ENCODE measurements at places on chromosomes 6 and 20.

DNA sequence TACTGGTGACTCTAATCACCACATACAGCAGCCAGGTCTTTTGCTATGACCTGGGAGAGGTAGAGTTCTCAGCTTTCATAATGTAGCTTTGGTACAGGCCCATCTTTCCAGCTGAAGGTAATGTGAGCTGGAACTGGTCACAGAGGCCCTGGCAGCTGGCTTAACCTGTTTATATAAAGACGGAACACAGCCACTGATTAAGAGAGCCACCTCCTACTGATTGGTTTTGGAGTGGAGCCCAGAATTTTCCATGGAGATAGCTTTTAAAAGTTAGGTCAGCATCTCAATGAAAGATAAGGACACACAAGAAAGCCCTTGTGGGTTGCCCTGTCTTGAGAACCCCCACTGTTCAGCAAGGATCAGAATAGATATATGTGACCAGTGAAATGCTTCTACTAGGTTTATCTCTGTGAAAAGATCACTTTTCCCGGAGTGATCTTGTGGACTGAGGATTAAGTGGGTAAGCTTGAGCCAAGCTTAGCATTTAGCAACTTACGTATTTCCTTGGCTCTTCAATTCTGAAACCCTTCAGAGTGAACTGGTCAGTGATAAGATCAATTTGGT, 213.7 kb upstream of the CITED2 start:
- no peak for DNase-seq

DNA sequence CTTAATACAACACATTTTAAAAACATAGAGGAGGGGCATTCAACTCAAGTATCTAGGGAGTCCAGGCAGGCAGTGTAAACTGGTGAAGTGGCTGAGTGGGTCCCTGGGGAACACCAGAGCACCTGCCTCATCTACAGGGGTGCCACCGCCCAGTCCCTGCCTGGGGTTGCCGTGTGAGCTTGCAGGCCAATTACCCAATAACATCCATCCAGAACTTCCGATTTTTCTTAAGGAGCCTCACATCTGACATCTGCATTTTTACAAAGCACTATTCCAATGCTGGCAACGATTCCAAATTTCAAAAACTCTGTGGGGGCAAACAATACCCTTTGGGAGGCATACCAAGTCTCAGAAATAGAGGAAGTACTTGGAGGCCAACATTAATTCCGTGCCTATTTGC, 288.4 kb upstream of the TSHZ2 start:
- no peak for DNase-seq

DNA sequence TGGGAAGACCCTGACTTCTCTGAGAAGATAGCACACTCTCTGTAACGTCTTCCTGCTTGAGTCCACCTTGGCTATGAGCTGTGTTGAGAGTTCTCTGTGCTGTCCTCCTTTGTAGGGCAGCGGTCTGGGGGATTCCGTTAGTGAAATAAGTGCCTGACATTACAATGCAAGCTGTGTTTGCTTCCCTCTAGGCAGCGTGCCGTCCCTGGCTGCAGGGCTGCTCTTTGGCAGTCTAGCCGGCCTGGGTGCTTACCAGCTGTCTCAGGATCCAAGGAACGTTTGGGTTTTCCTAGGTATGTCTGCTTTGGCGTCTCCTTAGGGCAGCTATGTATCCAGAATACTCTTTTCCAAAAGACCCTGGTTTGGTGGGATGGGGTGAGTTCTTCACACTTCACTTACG, 2.8 kb downstream of the TMEM14C start:
- DNase-seq, result no peak

DNA sequence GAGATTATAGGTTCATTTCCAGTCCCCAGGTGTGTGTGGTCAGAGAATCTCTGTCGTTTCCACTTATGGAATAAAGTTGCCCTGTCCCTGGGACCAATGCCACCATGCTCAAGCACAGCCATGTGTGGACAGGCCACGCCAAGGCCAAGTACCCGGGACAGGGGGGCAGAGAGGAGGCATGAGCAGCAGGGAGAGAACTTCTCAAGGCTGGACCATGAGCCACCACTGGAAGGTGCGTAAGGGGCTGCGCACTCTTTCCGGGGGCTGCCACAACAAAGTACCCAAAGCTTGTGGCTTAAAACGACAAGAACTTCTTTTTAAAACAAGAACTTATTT, 209.2 kb upstream of the KCNQ5 start:
- no peak for DNase-seq

GRCh38 chr20:44071526-44072111, 115.4 kb downstream of the JPH2 start:
- DNase-seq, result no peak

DNA sequence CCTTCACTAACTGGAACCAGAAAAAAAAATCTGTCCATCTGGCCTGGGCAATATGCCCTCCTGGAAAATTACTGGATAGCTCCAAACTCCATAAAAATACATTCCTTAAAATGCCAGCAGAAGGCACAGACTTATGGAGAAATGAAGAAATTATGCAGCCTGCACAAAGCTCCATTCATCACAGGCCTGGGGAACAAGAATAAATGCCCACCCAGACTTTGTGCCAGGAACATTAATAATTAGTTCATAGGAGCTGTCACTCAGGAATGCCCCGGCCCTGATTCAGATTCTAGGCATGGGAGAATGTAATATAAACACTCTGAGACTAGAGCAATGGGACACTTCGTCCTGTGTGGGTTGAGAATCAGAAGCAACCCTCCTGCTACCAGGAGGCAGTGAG, 199.3 kb downstream of the OTOR start:
- DNase-seq, result no peak

- DNase-seq, result no peak
Observed at GRCh38 chr6:75279418-75279817, 5.2 kb downstream of the TMEM30A start.

All from uterus (tissue), 4 donors.